ENCODE measurements at places on chromosomes 4 and X.

DNA sequence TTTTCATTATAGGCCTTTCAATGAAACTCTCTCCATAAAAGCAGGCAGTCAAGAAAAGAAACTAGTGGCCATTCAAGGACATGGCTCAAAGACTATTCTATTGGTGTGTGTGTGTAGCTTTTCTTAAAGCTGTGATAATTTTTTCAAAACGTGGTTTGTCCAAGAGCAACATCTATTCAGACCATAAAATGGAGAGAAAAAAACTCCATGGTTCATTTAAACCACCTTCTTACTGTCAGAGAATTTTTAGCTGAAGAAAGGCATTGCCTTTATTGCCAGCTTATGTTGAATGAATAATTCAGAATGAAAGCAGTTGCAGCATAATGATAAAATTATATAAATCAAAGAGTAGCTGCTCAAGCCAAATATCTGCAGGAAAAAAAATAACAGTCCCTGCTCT is 325.5 kb downstream of the PCDH18 start:
- DNase-seq: no peak

- DNase-seq: no peak
These were observed 83.4 kb upstream of the LRPAP1 start for GRCh38 chr4:3615386-3616286.

- no peak for DNase-seq
These were observed 212.1 kb upstream of the GALNTL6 start for GRCh38 chr4:171601091-171601490.

DNA sequence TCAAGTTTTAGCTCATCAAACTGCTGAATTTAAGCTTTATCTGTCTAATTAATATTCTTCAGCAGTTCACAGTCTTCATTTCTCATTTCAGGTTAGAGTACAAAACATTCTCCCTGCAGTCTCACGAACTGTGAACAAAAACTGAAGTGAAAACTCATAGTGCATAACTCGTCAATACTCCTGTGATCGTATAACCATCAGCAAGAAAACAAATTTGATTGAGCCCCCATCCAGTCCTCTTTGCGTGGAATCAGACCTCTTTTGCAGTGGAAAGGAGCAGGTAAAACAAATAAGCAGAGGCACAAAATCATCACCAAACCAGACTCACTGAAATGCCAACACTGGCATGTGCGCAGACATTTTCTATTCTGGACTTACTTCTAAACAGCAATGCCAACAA is 12.7 kb downstream of the ADAM29 start:
- no peak for DNase-seq

DNA sequence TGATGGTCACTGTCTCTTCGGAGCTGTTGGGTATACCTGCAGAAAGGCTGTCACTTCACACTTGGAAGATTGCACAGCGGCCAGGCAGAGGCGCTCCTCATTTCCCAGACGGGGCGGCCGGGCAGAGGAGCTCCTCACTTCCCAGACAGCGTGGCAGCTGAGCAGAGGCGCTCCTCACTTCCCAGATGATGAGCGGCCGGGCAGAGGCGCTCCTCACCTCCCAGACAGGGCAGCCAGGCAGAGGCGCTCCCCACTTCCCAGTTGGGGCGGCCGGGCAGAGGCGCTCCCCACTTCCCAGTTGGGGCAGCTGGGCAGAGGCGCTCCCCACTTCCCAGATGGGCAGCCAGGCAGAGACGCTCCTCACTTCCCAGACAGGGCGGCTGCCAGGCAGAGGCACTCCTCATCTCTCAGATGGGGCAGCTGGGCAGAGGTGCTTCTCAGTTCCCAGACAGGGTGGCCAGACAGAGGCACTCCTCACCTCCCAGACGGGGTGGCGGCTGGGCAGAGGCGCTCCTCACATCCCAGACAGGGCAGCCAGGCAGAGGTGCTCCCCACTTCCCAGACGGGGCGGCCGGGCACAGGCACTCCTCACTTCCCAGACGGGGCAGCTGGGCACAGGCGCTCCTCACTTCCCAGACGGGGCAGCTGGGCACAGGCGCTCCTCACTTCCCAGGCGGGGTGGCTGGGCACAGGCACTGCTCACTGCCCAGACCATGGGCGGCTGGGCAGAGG is 18.8 kb downstream of the PABPC1L2B start:
- DNase-seq: no peak

GRCh38 chr4:17064959-17065358 is 166.5 kb upstream of the LDB2 start:
- no peak for DNase-seq

DNA sequence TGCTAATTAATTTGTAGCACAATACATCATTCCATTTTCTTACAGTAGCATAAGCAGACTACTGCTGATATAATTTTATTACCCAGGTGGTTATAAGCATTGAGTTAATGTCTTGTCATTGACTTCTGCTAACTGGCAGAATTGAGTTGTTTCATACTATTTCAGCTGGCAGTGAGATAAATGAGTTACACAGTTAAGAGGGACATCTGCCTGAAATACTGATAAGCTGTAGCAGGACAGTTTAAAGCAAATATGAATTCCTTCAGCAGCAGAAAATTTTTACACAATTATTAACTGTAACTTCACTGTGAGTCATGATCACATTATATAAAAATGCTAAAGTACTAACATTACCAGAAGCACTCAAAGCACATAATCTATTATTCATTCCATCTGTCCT is 326.8 kb downstream of the INPP4B start:
- no peak for DNase-seq

DNA sequence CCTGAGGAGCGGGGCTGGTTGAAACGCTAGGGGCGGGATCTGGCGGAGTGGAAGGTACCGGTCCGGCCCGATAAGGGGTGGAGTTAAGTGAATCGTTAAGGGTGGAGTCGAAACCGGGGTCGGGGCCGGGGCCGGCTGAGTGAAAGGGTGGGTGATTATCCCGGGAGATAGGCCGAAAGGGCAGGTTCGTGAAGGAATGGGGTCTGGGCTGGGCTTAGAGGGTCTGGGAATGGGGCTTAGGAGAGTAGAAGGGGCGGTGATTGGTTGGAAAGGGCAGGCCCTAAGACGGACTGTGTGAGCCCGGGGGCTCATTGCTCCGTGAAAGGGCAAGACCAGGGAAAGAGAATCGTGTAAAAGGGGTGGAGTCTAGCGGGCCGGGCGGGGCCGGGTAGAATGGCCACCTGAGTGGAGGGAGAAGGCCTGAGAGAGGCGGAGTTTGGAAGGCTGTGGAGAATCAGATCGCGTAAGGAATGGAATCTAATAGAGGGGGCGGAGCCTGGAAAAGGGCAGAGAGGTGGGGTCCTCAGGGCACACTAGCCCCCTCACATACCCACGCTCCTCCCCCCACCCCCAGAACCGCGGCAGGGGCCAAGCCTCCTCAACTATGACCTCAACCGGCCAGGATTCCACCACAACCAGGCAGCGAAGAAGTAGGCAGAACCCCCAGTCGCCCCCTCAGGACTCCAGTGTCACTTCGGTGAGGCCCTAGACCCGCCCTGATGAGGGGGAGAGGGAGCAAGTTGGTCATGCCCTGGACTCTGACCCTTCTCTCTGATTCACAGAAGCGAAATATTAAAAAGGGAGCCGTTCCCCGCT is 430 bp downstream of the HDAC6 start:
- DNase-seq: no peak

DNA sequence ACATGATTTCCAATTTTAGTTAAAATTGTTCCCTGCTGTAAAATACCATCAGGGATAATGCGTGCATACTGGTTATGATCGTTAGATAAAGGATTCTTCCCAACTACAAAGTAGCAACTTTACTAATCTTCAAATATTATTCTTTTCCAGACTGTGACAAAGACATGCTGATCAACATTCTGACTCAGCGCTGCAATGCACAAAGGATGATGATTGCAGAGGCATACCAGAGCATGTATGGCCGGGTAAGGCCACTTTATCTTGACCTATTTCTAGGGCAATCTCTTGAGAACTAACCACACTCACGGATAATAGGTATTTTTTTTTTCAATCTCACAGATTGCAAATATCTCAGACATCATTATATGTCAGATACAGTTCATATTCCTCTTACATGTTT is 47.0 kb downstream of the ANXA10 start:
- no peak for DNase-seq

DNA sequence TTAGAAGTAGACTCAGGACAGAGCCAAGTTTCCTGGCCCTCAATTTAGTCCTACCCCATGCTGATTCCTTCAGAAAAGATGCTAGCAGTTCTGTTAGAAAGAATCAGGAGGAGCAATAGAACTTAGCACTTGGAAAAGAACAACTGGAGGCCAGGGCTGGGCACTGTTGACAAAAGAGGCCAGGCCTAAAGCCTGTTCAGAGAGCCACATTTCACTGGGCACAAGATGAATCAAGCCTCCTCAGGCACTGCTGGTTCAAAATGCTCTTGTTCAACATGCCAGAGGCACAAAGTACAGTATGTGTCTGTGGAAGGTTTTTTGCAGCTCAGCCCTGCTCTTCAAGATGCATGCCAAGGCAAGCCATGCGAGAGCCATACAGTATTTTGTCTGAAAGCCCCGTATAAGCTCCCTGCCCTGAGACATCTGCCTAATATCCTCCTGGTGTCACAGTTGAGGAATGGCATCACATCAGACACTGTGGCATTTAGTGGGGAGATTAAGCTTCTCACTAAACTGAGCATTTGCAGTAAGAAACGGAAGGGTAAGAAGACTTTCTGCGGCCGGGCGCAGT is 53.7 kb downstream of the RASL11B start:
- DNase-seq: no peak

DNA sequence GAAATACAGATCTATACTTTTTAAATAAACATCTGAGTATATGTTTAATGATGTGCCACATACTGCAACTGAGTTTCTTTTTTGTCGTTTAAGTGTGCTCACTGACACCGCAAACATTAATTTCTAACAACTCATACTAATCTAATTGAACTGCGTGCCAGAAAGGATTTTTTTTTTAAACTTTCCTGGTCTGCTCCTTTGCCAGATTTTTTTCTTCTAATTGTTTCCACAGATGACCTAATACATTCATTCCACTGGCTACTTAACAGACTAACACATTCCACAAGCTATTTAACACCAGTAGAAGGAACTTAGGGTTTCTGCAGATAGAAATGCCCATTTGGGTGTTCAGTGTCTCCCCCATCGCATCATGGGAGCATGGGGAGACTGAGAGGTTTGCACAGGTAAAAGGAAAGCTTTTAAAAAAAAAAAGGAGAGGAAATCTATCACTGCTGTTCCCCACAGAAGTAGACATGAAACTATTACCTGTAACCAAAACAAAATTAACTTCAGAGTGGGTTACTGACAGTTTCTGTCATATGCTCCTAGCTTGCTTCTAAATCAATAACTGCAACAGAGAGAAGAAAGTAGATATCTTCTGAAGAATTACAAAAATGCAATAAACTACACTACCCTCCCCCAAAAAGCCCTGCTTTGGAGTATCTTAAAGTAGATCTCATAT is 31.6 kb downstream of the SH3KBP1 start:
- DNase-seq: no peak

- DNase-seq: no peak
These were observed 72.7 kb upstream of the DCLK2 start for GRCh38 chr4:150005537-150005936.

DNA sequence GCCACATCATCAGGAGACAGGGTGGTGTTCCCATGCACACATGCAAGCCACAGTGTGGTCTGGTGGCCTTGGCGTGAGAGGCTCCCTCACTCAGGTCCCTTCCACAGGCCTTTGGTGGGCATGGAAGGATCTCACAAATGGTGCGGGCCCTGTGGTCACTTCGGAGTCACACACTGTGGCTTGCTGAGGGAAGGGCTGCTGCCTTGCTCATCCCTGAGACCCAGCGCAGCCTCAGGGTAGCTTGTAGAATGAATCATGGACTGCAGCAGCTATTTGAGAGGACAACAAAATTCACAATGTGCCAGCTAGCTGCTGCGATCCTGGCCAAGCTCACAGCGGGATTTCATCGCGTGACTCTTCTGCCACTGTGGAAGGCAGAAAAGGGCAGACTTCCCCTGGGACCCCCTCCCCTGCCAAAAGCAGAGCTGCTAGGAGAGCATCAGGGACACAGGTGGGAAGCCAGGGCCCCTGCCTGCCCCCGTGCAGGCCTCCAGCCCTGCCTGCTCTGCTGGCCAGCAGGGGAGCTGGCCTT is 106.4 kb downstream of the ABLIM2 start:
- no peak for DNase-seq

DNA sequence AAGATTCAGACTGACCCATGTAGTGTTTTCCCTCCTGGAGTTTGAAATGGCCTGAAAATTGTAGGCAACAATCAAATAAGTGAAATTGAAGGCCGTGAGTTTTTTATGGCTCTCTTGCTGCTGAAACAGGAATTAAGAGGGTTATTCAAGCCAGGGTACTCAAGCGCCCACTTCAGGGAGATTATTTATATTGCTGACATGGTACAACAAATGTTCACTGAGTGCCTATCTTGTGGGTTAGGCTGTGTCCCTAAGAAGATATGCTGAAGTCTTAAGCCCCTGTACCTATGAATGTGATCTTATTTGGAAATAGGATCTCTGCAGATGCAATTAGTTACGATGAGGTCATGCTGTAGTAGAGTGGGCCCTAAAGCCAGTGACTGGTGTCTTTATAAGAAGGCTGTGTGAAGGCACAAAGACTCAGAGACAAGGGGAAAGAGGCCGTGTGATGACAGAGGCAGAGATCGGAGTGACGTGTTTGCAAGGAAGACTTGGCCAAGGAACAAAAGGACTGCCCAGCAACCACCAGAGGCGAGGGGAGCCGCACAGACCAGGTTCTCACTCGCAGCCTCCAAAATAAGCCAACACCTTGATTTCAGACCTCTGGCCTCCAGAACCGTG is 72.9 kb downstream of the MED28 start:
- DNase-seq: no peak

DNA sequence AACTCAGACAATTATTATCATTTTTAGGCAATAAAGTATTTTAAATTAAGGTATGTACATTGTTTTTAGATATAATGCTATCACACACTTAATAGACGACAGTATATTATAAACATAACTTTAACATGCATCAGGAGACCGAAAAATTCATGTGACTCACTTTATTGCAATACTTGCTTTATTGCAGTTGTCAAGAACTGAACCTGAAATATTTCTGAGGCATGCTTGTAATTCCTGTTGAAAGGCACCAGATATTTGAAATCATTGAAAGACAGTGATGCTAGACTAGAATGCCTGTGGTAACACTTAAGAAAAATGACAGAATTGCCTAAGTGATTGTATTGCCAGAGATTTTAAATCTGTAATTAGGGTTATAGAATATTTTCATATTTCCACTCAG is 175.6 kb upstream of the MAGEB2 start:
- no peak for DNase-seq
